ENCODE measurements at places on chromosomes 7 and 10.

DNA sequence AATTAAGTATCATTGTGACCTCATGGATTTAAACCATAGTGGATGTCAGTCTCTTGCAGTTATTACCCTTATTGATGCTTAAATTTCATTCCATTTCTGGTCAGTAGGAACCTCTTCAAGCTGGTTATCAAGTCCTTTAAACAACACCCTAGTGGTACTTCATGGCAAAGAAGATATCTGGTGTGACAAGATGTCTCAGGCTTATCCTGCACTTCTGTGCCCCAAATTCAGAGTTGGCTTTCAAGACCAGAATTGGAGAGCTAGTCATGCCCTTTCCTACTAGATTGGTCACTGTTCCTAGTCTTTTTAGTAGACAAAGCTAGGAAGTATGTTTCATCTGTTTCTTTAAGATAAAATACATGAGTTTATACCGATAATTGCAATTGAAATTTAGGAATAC is 54.9 kb downstream of the KMT2E start:
- DNase-seq = no peak

DNA sequence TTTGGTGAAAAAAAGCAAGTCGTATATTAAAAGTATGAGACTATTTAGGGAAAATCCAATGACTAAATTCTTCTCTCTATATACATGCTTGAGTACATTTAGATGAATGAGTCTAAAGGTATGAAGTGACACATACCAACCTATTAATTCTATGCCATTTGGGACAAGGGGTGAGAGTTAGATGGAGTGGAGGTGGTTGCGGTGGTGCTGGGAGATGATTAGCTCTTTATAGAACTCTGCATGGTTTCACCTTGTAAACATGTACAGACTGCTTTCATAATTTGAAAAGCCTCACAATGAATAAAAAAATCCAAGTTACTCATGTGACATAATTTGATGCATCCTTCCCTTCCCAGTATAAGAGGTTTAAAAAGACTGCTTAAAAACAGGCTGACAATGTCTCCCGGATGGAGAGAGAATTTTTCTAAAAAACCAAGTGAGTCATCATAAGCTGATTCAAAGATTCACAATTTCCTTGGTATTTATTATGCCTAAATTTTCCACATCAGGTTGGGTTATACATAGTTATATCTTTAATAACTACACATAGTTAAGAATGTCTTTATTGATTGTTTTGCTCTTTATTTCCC is 572.8 kb downstream of the REEP3 start:
- DNase-seq = no peak

GRCh38 chr10:30705625-30706149 is 76.1 kb upstream of the LYZL2 start:
- no peak for DNase-seq

DNA sequence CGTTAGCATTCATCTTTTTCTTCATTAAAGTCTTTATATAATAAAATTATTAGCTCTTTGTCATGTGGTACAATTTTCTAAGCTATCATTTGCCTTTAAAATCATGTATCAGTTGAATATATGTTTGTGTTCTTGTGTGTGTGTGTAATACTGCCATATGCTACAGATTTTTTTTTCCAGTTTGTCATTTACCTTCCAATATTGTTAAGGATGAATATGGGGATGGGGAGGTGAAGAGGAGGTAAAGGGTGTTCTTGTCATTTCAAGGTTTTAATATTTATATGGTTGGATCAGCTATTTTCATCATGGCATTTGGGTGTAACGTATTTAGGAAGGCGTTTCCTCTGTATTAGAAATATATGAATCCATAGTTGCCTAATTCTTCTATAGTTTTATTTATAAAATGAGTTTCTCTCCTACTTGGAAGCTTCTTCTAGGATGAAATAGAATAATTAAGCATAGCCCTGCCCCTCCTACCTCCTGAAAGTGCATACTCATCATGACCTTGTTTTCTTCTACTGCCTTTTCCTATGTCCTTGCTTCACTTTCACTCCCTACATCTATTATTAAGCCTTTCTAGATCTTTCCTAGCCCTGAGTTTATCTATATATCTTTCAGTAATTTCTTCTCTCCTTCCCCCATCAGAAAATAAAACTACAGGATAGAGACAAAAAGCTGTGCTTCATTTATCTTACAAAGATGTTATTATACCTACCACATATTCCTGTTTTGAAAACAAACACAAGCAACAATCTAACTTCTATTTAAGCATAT is 25.1 kb downstream of the RAB18 start:
- DNase-seq = no peak

DNA sequence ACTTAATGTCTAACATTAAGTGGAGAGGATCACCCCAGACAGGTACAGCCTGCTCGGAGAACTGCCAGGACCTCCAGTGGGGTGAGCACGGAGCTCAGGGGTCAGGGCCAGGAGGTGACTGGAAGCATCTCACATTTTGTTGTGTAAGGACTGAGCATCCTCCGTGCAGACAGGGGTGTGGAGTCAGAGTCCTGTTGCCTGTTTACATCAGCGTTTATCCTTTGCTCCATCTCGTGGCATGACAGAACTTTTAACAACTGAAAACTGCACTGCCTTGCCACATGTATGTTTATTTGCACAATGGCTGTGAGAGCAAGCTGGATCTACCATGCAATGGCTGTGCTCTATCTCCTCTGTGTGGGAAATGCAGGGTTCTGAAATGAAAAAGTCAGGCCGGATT is 175.4 kb upstream of the AKR1E2 start:
- no peak for DNase-seq
